Left ventricle myocardium superior (tissue), 1 donor: ENCODE measurements at places on chromosomes 7 and 10.

DNA sequence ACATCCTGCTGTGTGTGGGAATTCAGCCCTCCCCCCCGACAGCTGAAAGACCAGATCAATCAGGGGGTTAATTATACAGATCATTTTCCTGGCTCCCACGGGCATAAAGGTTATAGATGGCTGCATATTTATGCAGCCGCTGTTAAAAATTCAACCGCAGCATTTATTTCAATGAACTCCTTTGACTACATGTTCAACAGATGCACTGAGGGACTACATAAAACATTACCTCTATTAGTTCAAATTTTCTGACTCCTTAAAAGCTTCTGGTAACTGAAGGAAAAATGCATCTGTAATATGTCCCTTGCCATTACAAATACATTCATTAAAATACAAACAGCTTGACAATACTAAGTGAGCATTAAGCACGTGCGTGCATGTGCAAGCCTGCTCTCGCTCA lies 49.7 kb upstream of the YAE1 start:
- DNase-seq, result no peak

DNA sequence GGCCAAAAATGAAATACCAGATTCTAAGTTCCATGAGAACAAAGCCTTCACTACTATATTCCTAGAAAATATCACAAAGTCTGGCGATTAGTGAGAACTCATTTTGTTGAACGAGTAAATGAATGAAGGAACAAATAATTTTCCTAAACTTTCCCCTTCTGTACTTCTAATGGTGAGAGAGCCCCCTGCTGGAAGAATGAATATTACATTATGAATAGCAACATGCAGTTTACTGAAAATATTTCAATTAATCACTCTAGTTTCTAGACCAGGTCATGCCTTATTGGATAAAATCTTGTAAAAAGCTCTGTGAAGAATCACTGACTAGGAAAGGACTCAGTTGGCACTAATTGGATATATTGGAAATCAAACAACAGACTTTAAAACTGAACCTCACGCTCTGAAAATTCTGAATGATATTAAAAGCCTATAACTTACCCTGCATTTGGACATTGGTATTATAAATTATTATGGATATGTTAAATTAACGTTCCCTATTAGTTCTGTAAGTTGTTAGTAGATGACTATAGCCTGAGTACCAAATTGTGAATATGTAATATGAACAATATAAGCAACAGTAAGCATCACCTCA lies 32.4 kb upstream of the MTPN start:
- no peak for DNase-seq

DNA sequence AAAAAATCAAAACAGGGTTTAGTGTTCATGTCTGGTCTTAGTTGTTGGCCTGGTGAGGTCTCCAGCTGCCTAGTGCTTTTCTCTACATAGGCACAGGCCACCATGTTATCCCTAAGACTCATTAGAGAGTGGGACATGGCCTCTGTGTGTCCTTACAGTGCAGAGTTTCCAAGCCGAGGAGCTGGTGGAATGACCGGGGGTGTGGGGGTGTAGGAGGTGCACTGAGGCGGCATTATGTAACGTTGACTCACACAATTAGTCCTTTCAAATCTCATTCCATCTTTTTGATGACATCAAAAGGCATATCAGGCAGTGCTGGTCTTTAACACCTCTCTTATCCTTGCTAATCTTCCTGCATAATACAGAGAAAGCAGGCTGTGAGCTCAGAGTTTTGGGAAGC lies 71.3 kb downstream of the MTPN start:
- DNase-seq, result no peak

GRCh38 chr7:54989453-54990225 lies 29.2 kb upstream of the EGFR start:
- no peak for DNase-seq

GRCh38 chr7:28941633-28942032 lies 16.5 kb downstream of the TRIL start:
- no peak for DNase-seq

- DNase-seq, result no peak
Measured at GRCh38 chr7:19448091-19448490, 260.7 kb downstream of the POLR1F start.

GRCh38 chr10:126705951-126706565 lies 35.6 kb upstream of the C10orf90 start:
- DNase-seq, result peak; percentile 38
